ENCODE measurements at places on chromosomes 1 and 21. TPM values are rescaled to one million over a fixed set of nuclear protein-coding genes. Genes with fewer than 3 reads are reported as not detected.

DNA sequence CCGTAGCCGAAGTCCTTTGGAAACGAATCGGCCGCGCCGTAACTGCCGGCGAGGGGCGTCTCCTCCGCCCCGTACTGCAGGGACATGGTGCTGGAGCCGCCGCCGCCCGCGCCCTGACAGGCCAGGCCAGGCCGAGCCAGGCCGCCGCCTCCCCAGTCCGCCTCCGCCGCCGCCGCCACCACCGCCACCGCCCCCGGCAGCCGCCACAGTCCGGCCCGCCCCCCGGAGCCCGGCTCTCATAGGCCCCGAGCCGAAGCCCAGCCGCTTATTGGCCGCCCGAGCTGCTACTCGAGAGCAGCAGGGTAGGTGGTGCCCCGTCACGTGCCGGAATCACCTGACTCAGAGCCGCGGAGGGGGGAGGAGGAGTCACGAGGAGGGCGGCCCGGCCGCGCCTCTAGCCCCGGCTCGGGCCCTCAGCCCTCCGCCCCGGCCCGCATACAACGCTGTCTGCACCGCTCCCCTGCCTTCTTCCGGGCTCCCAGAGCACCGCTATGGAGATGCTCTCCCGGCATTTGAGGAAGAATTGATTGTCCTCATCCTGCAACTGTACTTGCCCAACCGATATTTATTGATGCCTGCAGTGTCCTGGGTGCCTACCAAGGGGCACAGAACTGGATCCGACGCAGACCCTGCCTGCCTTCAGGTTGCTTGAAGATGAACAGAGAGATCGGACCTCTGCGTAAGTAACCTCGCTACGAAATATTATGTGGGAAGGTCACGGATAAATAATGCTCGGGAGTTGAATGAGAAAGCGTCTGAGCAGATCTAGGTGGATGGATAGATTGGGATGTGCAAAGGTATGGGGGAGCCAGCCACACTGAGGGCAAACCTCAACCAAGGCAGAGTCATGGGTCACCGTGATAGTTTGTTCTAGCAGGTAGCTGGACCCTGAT is at the start of gene RRAGC:
RRAGC (minus strand) TSS at position 212 of the 893 bp plus-strand sequence; CDS start at position 86, 126 bp downstream.
- H3K27ac ChIP-seq: peak within 1 kb of the TSS; percentile 61
- peak within 1 kb of the TSS; percentile 93 for H3K4me3 ChIP-seq
- no peaks in the 10 kb centered on the region for H3K27me3 ChIP-seq
- peak; percentile 91 for DNase-seq
- peaks cover 7% of the 10 kb centered on the region for H3K36me3 ChIP-seq
- H3K4me1 ChIP-seq: peaks cover 4% of the 10 kb centered on the region

DNA sequence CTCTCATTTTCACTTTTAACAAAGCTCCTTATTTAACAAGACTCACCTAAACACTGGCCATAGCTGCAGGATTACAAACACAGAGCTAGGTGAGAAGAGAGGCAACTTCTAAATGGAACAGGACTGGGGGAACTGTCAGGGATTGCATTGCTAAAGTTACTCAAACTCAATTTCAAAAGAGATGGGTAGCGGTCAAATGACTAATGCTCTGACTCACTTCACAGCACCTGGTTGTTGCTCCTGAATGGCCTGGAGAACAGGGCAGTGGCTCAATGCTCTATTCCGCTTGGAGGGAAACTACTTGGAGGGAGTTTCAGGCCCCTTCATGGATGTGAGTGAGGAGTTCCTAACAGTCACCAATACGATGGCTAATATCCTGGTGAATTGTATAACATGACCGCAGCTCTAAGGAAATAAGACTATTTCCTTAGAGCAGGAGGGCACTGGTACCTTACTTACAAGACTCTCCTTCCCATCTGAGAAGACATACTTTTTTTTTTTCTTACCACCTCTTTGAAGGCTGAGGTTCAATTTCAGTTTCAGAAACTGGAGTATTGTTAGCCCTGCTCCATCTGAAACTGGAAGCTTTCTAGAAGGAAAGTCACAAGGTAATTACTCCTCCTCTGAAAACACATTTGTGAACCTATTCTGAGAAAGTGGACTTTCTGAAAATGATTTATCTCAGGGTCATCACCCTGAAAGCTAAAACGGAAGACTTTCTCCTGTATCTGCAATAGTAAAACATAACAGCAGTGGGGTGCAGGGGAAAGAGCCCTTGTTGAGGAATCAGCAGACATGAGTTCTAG is 9.5 kb downstream of the DPT start:
- H3K4me1 ChIP-seq: peaks cover 14% of the 10 kb centered on the region
- no peaks in the 10 kb centered on the region for H3K27me3 ChIP-seq
- no peak overlapping the region for H3K27ac ChIP-seq
- no peak overlapping the region for H3K4me3 ChIP-seq

DNA sequence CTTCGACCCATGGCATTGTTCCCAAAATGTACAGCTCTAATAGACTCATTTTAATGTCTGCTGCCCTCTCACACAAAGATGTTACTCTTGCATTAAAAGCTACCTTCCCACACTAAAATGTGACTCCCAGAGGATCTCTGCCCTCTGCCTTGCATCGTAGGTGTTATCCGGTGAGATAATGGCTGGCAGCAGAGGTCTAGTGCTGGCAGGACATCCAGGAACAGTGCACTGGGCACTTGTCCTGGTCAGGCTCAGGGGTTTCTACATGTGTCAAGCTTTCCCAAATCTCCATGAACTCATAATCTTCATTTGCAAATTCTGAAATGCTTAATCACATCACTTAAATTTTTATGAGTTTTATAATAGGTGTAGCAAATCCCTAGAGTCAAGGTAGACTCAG is 310.6 kb downstream of the LRRIQ3 start:
- no peaks in the 10 kb centered on the region for H3K27me3 ChIP-seq
- no peaks in the 10 kb centered on the region for H3K36me3 ChIP-seq
- H3K4me3 ChIP-seq: no peak overlapping the region
- no peaks in the 10 kb centered on the region for H3K4me1 ChIP-seq

DCAF8 gene
- 98.1 TPM for total RNA-seq

TDRD5 gene
- 0.25 TPM for total RNA-seq

DNAJC8 gene
- 102 TPM for total RNA-seq

All from HCT116 (cell line).